LNCaP clone FGC (cell line): ENCODE measurements at places on chromosomes 16 and 17.

DNA sequence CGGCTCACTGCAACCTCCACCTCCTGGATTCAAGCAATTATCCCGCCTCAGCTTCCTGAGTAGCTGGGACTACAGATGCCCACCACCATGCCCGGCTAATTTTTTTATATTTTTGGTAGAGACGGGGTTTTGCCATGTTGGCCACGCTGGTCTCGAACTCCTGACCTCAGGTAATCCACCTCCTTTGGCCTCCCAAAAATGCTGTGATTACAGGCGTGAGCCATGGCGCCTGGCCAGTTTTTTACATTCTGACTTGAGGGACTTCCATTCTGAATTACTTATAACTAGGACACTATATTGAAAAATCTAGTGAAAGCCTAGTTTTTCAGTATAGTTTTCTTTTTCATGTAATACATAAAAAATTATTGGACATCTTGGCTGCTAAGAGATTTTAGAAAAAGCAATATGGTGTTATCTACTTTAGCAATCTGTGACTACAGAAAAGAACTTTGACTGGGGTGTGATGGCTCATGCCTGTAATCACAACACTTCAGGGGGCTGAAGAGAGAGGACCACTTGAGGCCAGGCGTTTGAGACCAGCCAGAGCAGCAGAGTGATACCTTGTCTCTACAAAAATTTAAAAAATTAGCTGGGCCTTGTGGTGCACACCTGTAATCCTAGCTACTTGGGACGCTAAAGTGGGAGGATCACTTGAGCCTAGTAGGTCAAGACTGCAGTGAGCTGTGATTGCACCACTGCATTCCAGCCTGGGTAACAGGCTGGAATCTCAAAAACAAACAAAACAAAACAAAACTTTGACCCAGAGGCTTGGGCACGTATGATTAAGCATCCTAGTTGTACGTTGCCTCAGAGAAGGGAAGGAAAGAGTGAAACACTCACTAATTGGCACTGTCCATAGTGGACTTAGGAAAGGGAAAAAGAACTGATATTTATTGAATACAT lies 26.8 kb upstream of the GOSR1 start:
- no peak for DNase-seq

- no peak for DNase-seq
Observed at GRCh38 chr16:55439101-55439690, 39.8 kb upstream of the MMP2 start.

GRCh38 chr17:6843241-6843880 lies 11.8 kb upstream of the TEKT1 start:
- peak; percentile 22 for DNase-seq

DNA sequence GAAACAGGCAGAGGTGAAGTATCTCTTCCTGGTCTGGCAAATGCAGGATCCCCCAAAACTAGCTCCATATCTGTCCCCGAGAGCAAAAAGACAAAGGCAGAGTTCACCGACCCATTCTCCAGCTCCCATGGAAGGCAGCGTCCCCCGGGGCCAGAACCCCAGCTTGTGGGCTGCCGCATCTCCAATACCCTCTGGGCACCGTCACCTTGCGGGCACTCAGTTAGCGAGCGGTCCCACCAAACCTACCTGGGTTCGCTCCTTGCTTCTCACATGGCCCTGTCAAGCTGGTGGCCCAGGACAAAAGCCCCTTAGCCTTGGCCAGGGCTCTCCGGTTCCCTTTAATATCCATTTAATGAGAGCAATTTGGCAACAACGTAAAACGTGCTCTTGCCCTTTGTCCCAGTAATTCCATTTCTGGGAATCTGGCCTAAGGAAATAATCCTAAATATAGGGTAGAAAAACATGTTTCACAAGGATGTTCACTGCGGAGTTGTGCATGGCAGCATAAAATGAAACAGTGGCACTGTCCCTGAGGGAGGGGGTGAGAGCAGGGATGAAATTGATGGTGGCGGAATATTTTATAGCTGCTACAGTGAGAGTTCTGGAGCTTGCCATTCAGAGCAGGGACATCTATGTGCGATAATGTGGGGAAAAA lies 157.1 kb downstream of the CMIP start:
- peak; percentile 92 for DNase-seq

- DNase-seq: no peak
Observed at GRCh38 chr17:76405967-76406647, 21.7 kb downstream of the SPHK1 start.

DNA sequence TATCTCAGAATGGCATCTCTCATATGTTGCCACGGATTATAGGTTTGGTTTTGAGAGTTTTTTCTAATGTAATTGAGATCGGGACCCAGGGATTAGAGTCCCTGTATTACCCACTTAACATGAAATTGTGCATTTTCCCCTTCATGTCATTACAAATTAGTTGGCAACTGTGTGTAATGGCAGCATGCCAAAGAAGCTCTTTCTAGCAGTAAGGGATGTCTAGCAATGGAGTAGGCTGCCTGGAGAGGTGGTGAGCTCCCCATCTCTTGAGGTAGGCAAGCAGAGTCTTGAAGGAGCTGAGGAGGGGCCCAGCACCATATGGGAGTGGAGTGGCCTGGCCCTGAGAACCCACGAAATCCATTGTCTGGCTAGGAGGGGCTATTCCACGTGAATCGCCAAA lies 10.0 kb upstream of the KATNB1 start:
- no peak for DNase-seq

DNA sequence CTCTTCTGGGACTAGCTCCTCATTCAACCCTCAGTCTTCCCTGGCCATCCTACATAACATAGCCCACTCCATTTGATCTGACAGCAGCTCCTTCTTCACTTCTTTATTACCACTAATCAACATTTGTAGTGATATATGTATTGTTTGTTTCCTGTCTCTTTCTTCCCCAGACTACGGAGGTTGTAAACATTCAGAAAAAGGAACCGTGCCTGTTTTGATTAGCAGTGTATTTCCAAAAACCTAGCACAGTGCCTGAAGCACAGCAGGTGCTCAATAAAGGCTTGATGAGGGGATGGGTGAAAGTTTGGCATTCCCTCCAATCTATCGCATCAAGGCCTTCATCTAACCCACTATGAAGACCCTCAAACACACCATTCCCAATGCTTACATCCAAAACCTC lies 150.8 kb downstream of the XYLT1 start:
- DNase-seq: no peak

DNA sequence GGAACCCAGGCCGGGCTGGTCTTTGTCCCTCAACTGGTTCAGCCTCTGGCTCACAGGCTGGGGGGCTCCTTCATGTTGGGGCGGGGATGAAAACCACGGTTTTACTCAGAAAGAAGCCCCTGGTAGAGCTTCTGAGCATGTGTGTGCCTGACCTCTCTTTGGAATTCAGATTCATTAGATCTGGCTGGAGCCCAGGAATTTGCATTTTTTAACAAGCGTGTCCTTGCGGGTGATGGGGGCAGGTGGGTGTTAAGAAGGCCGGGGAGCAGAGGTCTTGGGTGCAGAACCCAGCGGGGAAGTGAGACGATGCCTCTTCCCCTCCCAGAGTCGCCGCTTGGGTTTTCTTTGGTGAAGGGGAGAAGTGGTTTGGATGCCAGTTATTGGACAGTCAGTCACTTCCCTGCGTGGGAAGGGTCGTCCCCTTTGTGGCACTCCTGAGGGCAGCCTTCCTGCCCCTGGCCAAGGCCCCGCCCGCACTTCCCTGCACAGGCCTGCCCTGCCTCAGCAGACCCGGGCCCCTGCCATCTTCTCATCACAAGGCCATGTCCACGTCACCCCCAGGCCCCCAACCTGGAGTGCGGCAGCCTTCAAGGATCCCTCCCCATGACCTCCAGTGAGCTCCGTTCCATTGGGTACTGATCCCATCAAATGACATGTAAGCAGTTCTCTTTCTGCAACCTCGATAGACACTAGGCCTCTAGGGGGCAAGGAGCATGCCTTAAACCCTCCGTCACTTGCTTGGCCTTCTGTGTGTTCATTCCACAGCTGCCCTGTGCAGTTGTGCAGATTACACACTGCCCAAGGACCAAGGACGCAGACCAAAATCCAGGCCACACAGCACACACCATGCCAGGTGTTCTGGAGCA lies 177.7 kb upstream of the CIBAR2 start:
- DNase-seq: no peak

DNA sequence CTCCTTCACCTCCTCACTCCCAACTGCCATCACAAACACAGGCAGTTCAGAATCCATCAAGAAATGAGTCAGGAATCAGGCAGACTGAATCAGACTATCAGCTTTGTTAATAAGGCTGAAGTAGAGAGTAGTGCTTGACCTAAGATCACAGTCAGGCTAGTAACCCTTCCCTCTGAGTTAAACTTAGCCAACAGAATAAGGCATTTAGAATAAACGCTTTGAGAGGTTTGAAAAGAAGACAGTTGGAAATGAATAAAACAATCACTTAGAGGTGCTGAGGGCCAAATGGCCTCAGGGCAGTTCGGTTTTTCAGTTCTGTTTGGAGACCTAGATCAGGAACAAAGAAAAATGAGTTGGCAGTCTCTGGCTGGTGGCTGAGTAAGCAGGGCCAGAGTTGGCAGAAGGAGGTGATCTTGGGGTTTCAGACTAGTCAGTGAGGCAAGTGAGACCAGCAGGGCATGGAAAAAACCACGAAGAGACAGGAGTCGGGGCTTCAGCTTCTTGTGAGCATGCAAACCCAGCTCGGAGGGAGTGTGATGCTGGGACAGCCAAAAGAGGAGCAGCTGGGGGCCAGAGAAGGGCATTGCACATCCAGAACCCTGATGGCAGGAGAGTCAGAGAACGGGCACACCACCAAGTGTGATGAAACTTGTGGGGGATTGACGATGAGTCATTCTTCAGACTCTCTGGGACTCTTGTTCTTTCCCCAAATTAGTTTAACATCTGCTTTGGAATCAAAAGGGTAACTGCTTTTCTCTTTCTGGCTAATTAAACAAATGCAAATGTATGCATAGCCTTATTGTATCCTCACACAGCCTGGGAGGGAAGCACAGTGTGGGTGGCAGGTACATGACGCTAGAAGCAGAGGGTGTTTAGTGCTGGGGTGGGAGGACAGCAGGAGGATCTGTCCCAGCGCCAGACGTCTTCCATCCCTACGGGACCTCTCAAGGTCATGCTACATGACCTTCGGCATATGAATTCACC lies 54.8 kb downstream of the SPECC1 start:
- DNase-seq: no peak

- DNase-seq: no peak
Observed at GRCh38 chr17:65173976-65174683, 37.0 kb downstream of the RGS9 start.

GRCh38 chr17:68661265-68662036 lies 60.3 kb upstream of the FAM20A start:
- no peak for DNase-seq

DNA sequence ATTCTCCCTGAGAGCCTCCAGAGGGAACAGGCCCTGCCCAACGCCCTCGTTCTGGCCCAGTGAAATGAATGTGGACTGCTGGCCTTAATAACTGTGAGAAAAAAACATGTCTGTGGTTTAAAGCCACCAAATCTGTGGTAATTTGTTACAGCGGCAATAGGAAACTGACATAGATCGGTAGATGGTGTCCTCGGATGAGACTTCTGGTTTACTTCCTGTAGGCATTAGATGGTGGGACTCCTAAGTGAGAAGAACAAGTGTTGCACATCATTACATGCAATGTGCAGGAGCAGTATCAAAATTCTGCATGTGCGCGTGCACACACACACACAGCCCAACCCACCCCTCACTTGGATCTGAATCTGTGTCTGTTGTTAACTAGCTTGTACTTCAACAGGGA lies 42.0 kb downstream of the CDK5R1 start:
- no peak for DNase-seq

DNA sequence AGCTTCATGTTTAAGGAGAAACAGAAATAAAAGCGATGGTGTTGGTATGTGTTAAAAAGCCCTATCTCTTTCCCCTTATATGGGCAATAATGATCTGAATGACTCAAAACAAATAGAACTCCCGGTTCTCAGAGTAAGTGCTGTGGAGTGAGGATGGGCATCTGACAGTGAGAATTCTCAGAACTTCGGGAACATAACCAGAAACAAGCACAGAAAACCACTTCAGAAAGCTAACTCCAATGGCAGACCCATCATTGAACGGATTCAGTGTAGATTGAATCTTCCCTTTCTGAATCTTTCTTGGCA lies 67.2 kb downstream of the CDH8 start:
- no peak for DNase-seq

- DNase-seq: no peak
Observed at GRCh38 chr17:29100296-29100695, 57.4 kb downstream of the PIPOX start.

- no peak for DNase-seq
Observed at GRCh38 chr17:9890124-9890523, 14.9 kb downstream of the RCVRN start.

GRCh38 chr16:57977418-57978069 lies 6.6 kb upstream of the CNGB1 start:
- no peak for DNase-seq

DNA sequence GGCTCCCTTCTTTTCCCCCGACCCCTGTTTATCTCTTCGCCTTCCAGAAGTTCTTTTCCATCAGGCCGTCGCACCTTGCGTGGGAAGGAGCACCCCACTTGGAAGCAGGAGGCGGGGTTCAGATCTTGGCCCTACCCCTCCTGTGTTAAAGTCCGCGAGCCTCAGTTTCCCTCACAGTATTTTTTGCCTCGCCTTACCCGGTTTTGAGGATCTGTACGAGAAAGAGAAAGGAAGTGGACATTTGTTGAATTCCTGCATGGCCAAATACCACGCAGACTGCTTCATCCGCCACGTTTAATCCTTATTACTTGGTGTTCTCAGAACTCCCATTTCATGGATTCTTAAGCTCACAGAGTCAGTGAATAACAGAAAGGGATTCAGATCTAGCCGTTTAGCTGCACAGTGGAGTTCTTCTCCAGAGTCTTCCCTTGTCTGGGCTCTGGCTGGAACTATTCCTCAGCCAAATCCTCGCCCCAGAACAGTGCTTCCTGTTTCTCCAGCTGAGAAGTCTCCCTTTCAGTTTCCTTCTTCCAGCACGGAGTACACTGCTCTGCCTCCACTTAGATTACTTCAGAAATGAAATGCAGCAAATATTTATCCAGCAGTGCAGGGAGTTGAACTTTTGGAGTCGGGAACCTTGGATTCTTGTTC lies 590 bp downstream of the TMEM219 start:
- DNase-seq: no peak

DNA sequence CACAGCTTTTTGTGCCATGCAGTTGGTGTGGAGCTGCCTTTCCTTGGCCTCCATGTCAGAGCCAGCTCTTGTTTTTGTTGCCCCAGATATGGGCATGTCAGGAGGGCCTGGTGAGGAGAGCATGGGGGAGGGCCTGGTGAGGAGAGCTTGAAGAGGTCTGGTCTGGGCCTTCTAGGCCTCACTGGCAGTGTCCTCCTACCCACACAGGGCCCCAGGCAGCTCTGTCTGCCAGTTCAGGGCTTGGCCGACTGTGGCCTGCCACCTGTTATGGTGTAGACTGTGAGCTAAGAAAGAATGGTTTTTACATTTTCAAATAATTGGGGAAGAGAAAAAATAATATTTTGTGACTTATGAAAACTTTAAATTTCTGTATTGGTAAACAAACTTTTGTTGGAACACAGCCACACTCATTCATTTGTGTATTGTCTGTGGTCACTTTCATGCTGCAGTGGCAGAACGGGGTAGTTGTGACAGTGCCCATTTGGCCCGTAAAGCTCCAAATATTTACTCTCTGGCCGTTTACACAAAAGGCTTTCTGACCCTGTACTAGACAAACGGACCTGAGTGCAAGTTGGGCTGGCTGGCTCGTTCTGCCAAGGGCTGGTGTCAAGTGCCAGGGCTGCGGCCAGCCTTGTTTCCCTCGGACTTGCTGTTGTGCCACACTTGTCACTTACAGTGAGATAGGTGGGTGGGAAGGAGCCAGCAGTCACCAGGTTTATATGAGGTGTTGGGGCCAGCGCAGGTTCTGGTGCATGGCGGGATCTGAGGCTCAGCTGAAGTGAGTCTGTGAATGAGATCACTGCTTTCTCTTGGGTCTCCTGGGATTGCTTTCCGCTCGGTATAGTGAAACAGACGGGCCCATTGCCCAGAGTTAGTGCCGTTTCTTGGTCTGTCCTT lies 18.2 kb downstream of the PGS1 start:
- DNase-seq: peak; percentile 85
